Inflammatory macrophage (primary cell): ENCODE measurements at places on chromosomes 13 and 19.
A peak's percentile ranks its signal among the peaks of the same experiment; 100 is the strongest.

DNA sequence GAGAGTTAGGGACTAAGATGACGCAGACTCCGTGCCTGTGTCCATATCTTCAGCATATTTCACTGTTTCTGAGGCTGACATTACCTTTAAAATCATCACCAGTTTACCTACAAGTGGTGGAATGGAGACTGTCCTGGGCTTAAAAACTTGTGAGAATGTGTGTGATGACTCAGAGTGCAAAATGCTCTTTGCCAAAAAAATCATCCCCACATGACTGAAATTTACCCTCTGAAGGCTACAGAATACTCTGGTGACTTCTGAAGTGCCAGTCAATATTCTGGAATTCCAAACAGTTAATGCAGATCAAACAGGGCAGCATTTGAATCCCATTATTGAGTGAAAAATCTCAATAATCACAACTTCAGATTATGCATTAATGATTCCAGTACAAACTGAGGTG lies 901.4 kb downstream of the EFNB2 start:
- no peak for DNase-seq

- DNase-seq: no peak
Measured at GRCh38 chr19:57927587-57927986, 7.6 kb downstream of the ZNF418 start.

- peak; percentile 64 for DNase-seq
Measured at GRCh38 chr19:33394006-33394722, 20.7 kb downstream of the CEBPG start.

DNA sequence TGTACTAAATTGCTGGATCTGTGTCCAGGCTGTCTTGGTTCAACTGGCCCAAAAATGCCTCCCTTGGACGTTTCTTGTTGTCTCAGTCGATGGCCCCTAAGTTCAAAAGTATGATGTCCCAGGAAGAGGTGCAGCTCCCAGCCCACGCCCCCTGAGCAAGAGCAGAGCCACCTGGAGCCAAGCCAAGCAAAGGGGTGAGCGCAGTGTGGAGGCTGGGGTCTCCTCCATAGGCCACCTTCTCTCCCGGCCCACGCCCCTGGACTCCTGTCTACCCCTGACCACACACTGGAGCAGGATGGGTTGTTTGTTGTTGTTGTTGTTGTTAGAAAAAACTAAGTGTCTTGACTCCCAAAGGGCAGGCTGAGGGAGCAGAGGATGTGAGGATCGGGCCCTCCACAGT lies 26.0 kb upstream of the NPAS1 start:
- DNase-seq: no peak

GRCh38 chr19:16208847-16209665 lies 11.3 kb downstream of the AP1M1 start:
- no peak for DNase-seq

GRCh38 chr13:78659450-78659730 lies 435 bp upstream of the OBI1 start:
- DNase-seq: no peak

- DNase-seq: no peak
Measured at GRCh38 chr13:30332456-30333143, 25.2 kb upstream of the KATNAL1 start.

GRCh38 chr13:76271728-76272232 lies 614.4 kb downstream of the KCTD12 start:
- no peak for DNase-seq

DNA sequence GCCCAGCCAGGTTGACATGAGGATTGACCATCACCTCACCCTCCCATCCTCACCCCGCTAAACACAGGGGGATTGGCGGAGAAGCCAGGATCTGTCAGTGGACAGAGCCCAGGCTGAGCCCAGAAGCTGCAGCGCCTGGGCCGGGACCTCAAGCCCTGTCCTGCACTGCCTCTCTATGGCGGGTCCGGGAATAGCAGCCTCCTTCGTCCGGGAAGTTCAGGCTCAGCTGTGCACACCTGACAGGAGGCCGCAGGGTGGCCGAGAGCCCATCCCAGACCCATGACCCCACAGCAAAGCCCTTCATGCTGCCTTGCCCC lies 67.8 kb downstream of the SPACA7 start:
- peak; percentile 54 for DNase-seq

DNA sequence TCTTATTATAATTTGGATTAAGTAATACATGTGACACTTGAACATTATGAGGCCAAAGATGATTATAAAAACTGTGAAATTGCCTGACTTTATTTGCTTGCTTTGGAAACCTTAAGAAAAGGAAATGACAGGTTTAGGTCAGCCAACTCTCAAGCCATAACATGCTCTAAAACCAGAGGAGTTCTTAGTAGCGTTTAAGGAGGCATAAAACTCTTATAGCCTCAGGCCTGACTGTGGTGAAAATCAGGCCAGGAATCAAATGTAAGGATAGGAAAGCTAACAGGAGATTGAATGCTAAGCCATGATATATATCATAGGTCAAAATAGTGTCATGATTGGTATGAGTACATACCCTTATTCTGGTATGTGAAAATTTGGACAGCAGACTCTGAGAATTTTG lies 1142.4 kb upstream of the MIR17HG start:
- DNase-seq: no peak

GRCh38 chr19:35153701-35154524 lies 622 bp upstream of the FXYD5 start:
- peak; percentile 35 for DNase-seq

GRCh38 chr13:32147976-32148375 lies 116.4 kb downstream of the FRY start:
- no peak for DNase-seq

- peak; percentile 34 for DNase-seq
Measured at GRCh38 chr13:110121422-110122083, 185.4 kb downstream of the COL4A1 start.

GRCh38 chr13:106047859-106048258 lies 487.6 kb downstream of the EFNB2 start:
- DNase-seq: no peak

DNA sequence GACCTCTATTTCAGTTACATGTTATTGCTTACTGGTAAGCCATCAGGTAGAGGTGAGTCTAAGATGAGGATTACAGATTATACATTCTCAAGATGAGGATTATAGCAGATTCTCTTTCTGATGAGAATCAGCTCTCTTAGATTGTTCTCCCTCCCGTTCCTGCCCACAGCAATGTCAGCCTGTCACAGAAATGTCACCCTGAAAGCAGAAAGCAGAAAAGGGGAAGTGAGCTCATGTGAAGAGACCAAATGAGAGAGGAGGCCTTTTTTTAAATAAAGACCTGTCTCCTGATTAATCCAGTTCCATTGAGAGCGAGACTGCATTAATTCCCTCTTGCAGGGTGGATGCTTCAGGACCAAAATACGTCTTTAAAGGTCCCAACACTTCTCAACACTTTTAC lies 445.6 kb downstream of the KCTD12 start:
- peak; percentile 45 for DNase-seq

DNA sequence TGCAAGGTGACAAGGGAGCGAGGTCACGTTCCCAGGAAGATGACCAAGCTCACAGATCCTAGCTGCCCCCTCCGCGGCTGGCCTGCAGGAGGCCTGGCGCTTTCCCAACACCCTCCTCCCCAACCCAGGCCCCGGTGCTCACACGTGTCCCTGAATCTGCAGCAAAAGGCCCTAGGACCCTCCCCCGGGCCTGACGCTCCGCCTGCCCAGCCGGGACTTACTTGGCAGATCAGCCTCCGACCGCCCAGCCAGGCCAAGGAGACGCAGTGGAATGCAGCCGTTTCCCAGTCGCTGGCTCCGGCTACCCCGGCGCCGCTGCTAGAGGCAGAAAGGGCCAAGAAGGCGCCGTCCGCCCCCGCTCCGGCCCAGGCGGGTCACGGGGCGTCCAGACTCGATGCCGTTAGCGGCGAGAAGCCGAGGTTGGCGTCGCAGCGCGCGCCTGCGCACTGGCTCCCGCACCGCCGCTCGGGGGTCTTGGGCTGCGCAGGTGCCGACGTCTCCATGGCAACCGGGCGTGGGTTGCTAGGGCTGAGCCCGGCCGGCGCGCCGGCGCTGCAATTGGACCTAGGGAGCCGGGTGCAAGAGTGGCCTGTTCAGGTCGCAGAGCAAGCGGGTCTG lies at the start of gene PNMA8A:
PNMA8A (minus strand) TSS at position 448 of the 618 bp plus-strand sequence. CDS start 528 bp downstream, outside the sequence.
- peak; percentile 35 for DNase-seq

DNA sequence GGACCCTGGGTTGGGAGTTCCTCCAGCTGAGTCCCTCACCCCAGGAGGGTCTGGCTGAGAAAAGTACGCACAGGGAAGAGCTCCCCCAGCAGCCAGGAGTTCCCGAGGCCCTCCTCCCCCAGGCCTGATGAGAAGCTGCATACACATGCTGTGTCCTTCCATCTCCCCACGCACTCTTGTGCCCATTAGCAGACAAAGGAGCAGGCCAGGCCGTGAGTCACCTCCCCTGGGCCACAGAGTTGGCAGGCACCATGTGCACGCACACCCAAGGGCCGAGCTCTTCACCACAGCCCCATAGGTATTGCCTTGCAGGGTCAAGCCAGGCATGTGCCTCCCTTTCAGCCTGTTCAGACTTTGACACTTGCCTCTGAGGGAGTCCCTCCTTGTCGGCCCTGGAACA lies 17.5 kb downstream of the MAU2 start:
- DNase-seq: no peak

DNA sequence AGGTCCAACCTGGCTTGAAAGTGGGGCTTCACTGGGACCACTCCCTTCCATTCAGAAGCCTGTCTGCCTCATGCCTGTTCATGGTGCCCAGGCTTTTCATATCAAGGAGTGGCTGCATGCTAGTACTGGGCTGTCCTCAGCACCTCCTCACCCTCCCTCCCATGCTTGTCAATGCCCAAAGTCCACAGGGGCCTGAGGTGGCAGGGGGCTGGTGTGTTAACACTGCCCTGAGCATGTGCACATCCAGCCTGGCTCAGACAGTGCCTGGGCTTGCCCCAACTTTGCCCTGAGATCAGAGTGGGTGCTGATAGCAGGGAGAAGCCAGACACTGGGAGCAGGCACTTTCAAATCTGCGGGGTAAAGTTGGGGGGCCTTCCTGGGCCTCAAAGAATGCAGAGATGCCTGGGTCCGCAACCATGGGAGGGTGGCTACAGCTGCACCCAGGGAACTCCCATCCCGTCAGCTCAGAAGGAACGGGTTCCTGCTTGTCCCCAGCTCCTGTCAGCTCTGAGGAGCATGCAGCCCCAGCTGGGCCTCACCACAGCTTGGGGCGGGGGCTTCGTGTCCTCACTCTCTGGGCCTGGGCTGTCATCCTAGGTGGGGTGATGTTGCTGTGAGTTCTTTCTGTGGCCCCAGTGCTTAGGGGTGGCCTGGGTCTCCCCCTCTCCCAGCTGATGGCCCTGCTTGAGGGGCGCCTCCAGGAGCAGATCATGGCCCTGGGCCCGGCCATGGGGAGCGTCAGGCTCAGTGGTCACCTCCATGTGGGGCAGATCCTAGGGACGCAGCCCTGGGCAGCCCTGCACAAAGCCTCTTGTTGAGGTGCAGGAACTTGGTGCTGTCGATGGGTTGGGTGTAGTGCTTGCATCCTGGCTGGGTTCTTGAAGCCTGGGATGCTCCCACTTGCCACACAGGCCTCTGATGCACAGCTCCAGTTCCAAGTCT lies 830.6 kb upstream of the SLITRK5 start:
- no peak for DNase-seq

DNA sequence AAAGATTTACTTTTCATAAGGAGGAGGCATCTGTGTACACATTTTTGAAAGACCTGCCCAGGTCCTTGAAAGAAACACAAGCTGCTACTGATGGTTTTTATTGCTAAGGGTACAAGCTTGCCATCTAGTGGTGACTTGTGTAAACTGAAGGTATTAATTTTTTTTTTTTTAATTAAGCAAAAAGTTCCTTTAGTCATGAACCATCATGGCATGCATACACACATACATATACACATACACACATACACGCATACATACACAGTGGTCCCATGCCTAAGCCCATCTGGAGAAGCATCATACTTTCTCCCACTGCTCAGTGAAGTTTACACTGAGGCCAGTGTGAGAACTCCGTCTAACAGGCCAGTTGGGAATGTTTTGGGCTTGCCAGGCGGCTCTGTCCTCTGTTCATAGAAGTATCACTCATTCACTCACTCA lies 312.5 kb downstream of the DCLK1 start:
- peak; percentile 2 for DNase-seq

DNA sequence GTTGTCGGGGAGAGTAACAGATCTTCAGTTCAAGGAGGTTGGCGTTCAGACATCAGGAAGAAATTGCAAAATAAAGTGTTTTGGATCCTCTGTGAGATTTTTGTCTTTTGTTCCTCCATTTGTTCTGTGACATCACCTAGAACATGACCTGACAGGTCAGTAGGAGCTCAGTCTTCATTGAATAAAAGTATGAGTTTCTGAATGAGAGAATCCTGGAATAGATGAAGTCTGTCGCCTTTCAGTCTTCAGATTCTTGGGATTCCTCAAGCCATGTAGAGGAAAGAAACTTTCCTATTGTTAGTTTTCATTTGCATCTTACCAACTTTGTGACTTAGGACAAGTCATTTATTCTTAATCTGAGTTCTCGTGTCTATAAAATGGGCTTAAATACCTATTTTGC lies 14.4 kb downstream of the ARHGAP35 start:
- no peak for DNase-seq

DNA sequence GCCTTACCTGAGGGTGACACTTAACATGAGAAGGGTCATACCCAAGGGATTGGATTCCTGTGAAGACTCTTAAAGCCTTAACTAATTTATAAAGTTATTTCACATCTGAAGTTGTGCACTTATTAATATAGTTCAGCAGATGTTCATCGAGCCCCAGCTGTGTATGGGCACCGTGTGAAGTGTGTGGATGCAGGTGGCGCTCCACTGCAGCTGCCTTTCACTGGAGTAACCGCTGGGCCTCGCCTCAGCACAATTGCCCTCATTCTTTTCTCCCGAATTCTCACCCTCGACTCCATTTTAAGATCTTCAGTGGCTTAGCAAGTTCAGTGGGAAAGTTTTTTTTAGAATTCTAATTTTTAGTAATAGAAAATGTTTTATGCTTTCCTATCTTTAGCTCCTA lies 66.2 kb downstream of the DPY19L3 start:
- DNase-seq: no peak

DNA sequence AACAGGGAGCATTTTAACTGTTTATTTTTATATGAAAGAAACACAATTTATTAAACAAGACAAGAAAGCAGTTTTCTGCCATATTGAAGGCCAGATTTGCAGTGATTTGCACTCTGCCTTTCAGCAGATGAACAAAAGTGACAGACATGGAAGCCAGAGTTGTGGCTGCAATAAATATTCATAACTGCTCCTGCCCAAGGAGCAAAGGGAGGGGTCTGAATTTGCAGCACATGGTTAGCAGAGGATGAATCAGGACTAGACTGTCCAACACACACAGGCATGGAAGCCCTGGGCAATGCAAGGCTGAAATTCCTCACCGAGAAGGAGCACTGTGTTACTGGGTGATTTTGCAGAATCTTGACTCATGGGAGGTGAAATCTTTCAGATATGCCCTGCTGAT lies 418.2 kb downstream of the DCT start:
- DNase-seq: no peak
